Activated CD4-positive, alpha-beta T cell treated with anti-CD3 and anti-CD28 coated beads for 1 hour (primary cell): ENCODE measurements at places on chromosomes 7 and 10.

DNA sequence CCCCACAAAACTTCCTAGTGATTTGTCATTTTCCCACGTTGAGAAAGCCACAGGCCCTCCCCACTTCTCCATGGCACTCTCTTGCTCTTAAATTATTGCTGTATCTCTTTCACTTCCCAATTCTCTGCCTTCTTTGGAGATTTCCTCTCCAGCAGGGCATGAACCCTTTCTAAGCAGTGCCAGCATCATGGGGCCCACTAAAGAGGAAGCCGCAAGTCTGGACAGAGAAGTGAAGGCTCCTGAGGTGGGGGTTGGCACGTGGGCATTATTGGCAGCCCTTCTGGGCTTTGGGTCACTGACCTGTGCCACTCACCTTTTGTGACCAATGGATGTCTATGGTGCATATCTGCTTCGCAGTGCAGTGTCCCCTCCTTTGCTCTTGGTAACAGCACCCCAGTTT lies 97.7 kb upstream of the TCF7L2 start:
- no peak for DNase-seq

DNA sequence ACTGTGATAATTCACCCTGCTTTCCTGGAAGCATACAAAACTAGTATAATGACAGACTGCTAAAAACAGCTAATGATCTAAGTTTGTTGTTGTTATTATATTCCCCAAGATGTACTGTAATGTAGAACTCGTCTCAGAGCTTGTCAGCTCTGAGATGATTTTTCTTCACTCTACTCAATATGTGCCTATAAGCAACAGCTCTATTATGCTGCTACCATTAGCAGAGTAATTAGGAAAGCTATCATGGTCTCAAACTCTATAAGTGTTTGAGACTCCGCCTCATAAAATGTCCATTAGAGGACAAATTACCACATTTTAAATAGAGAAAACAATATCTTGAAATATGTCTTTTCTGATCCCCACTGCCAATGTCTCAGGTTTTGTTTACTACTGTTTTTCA lies 476.5 kb upstream of the PCDH15 start:
- DNase-seq: no peak

DNA sequence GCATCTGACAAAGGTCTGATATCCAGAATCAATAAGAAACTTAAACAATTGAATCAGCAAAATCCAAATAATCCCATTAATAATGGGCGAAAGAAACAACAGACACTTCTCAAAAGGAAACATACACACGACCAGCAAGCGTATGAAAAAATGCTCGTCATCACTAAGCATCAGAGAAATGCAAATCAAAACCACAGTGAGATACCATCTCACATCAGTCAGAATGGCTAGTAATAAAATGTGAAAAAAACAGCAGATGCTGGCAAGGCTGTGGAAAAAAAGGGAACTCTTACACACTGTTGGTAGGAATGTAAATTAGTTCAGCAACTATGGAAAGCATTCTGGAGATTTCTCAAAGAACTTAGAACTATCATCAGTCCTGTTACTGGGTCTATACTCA lies 496.7 kb downstream of the SH2D4B start:
- no peak for DNase-seq

DNA sequence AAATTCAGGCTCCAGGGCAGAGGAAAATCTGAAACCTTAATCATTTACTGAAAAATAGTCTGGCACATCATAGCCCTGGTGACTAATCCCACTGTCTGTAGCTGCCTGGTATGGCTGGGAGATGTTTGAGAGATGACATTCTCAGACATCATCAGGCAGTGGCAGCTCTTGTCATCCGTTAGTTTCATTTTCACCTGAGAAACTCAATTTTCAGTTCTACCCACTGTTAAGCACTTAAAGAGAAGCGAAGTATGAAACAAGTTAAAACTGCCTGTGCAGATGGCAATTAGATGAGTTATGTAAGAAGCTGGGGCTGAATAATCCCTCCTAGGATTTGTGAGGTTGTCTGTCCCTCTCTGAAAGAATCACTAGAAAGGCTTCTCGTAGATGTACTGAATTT lies 150.2 kb downstream of the NSUN6 start:
- DNase-seq: no peak

- no peak for DNase-seq
These were observed 131.9 kb downstream of the TNS3 start for GRCh38 chr7:47449810-47450590.
